ENCODE measurements at places on chromosomes 12 and 14. TPM values are rescaled to one million over a fixed set of nuclear protein-coding genes. Genes with fewer than 3 reads are reported as not detected.

- no peak for DNase-seq
Measured at GRCh38 chr14:36944307-36945010, 227.9 kb downstream of the SLC25A21 start.

FRMD6 gene
- 7.7 TPM for total RNA-seq

CEP170B gene
- 11.7 TPM for total RNA-seq

TTC6 gene
- not detected for total RNA-seq

- DNase-seq = no peak
Measured at GRCh38 chr12:87304406-87304805, 724.8 kb downstream of the C12orf50 start.

DNA sequence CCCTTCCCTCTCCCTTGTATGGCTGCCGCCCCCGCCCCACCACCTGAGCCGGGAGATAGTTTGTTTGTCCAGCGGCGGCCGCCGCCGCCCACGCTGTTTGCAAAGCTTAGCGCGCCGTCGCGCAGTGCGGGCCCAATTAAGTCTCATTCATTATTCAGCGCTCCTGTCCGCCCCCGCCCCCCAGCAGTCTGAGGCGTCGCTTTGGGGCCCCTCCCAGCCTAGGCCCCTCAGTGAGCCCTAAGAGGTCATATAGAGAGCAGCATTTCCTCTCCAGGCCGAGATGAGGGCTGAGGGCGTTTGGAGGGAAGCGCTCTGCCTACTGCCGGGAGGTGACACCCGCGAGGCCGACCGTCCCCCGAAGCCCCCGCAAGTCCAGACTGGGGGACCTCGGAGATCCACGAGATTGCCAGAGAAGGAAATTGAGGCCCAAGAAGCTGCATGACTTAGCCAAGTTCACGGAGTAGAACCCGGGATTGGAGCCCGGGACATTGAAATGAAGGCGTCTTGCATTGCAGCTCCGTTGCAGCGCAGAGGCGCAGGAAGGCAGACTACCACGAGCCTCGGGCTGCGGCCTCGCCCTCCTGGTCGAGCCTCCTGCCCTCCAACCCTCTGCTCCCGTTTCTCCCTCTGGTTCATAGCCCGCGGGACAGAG is at the start of gene DNAJC22:
TSS of gene DNAJC22 (plus strand) at position 230 of the 652 bp plus-strand sequence. CDS start 1,985 bp downstream, outside the sequence.
- DNase-seq = no peak

GRCh38 chr14:75831455-75831854 is 150.3 kb downstream of the TGFB3 start:
- DNase-seq = peak; percentile 38

DNA sequence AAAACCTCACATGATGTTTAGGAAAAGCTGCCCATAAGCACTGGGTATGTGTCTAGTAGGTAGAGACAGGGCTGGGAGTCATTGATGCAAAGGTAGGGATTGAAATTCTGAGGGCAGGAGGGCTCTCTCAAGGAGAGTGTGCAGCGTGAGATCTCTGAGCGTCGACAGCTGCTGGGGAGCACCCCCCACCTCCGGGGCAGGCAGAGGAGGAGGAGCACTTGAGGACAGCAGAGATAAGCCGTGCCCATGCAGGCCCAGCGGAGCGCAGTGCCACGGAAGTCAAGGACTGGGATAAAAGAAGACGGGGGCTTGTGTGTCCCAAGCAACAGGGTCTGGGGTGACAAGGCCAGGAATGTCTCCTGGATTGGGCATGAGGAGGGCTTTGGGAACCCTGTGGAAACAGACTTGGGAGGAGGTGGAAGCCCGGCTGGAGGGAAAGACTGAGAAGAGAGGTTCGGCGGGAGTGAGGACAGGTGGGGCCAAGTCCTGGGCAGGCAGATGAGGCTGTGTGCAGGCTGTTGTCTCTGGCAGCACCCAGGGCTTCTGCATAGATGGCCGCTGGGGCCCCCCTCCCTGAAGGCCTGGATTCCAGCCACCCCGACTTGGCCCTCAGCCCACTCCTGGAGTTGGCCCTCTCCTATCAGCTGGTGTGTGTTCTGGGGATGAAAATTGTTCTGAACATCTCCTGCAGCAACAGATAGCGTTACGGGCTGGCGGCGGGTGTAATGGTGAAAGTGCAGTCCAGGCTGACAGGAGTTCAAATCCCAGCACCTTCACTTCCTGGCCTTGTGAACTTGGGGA is 1.9 kb downstream of the CACNA2D4 start:
- peak; percentile 80 for DNase-seq

- DNase-seq = no peak
Measured at GRCh38 chr12:104376650-104377513, 73.3 kb downstream of the EID3 start.

PSME1 gene
- total RNA-seq = 108 TPM

FGF23 gene
- total RNA-seq = not detected

RFX4 gene
- not detected for total RNA-seq

GRCh38 chr14:61406198-61406597 is 84.8 kb downstream of the PRKCH start:
- DNase-seq = no peak

KERA gene
- total RNA-seq = not detected
